Activated naive CD4-positive, alpha-beta T cell treated with anti-CD3 and anti-CD28 coated beads, Interleukin-2, amount 50 U/mL, for 72 hours (primary cell): ENCODE measurements at places on chromosomes 5 and 9. TPM values are rescaled to one million over a fixed set of nuclear protein-coding genes. Genes with fewer than 3 reads are reported as not detected.

Gene RALGDS
- 77.0 TPM for total RNA-seq

Gene NPR2
- 6.8 TPM for total RNA-seq

DNA sequence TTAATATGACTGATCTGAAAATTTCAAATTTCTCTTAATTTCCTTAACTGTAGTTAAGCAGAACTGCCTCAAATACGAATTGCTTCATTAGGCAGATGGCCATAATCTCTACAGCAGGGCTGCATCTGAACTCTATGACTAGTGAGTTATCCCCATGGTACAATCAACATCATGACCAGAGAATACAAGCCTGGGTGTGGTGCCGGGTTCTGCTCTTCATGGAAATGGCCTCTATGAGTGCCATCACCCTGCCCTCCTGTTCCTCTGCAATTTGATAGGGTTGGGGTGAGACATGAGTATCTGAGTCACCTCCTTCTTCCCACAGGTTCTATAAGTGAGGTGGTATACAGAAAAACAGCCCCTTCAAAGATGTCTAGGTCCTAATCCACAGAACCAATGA lies 235.9 kb downstream of the AP3B1 start:
- no peak for DNase-seq

DNA sequence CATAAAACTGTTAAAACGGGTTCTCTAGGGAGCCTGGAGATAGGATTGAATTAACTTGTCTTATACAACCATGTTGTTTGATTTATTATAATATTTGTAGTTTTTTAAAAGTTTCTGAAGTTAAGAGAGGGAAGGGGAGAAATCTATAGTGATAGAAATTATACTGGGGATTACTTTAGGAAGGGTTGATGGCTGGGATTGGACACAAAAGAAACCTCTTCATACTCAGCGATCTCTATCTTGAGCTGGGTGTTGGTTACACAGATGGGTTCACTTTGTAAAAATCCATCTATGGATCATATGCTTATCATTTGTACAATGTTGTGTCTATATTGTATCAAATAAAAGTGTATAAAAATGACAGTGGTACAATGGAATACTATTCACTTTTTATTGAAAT lies 30.0 kb downstream of the TNPO1 start:
- DNase-seq: no peak

DNA sequence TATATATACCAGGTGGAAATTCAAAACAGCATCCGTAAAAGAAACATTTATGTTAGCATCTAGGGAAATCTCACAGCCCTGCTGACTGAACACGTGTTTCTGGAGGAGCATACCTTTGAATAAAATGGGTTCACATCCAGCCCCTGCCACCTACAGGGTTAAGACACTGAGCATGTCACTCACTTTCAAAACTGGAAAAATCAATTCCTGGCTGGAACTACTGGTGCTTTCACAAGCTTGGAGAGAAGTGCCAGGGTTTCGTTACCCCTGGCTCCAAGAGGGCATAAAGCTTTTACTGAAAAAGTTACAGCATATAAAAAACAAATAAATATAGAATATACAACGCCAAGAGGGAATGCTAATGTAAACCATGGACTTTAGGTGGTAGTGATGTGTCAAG lies 48.0 kb downstream of the SERINC5 start:
- no peak for DNase-seq

- no peak for DNase-seq
These were observed 45.6 kb downstream of the CFAP90 start for GRCh38 chr5:7805379-7805778.

Gene YIPF5
- 36.6 TPM for total RNA-seq

Gene SPINK4
- total RNA-seq: not detected

- DNase-seq: no peak
These were observed 87.0 kb downstream of the ANGPTL2 start for GRCh38 chr9:127035423-127035822.

DNA sequence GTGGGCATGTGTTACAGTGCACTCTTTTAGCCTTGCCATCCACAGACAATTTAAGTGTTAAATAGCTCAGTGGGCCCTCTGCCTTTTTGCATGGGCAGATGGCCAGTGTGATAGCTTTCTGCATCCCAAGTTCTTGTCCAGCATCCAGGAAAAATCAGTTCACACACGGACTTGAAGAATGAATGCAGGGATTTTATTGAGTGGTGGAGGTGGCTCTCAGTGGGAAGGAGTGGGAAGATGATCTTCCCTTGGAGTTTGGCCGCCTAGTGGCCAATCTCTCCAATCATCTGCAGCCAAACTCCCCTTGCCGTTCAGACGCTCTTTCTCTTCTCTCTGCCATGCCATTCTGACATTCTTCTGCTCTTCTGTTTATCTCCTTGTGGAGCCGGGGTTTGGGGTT lies 322.4 kb upstream of the GRAMD2B start:
- DNase-seq: no peak
